ENCODE measurements at places on chromosomes 2 and 18. TPM values are rescaled to one million over a fixed set of nuclear protein-coding genes. Genes with fewer than 3 reads are reported as not detected.

DNA sequence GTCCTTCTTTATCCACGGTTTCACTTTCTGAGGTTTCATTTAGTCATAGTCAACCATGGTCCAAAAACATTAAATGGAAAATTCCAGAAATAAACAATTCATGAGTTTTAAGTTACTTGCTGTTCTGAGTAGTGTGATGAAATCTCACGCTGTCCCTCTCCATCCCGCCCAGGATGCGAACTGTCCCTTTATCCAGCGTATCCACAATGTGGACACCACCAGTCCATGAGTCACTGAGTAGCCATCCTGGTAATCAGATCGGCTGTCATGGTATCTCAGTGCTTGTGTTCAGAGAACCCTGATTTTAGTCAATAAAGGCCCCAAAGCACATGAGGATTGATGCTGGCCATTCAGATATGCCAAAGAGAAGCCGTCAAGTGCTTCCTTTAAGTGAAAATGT lies 3.7 kb downstream of the SP140L start:
- no peak for DNase-seq

- peak; percentile 92 for DNase-seq
Observed at GRCh38 chr2:858646-859045, 92.0 kb upstream of the SNTG2 start.

DNA sequence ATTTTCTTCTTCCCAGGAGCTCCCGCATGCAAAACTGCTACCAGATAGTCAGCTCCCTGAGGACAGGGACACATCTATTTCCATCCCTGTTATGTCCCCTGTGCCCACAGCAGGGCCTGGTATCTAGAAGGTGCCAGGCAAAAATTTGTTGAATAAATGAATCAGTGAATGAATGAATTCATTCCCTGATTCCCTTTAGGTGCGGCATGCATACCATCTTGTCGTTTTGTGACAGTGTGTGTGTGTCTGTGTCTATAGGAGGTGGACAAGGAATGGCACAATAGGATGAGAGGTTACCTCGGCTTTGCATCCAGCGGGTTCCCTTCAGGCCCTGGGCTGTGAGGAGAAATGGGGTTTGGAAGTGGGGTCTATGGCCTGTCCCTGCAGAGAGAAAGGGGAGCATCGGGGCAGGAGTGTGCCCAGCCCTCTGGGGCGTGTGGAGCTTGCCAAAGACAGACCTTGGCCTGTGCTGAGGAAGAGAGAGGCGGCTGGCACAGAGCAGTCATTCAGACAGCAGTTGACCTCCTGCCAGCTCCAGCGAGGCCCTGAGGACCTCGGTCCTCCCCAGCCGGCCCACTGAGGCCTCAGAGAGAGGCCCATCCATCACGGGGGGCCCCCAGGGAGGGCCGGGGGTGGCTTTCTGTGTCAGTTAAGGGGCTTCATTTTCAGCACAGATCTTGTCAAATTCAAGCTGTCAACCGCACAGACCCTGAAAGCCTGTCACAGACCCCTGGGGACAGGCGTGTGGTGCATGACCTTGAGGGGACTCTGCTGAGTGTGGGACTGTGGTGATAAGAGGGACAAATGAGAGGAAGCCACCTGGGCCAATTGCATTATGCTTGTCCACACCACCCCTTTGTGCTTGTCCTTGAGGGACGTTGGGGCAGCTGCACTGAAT lies 125.9 kb upstream of the CXCR4 start:
- no peak for DNase-seq

Gene TMEM131
- 35.4 TPM for total RNA-seq

GRCh38 chr2:142290931-142291330 lies 160.1 kb upstream of the LRP1B start:
- no peak for DNase-seq

DNA sequence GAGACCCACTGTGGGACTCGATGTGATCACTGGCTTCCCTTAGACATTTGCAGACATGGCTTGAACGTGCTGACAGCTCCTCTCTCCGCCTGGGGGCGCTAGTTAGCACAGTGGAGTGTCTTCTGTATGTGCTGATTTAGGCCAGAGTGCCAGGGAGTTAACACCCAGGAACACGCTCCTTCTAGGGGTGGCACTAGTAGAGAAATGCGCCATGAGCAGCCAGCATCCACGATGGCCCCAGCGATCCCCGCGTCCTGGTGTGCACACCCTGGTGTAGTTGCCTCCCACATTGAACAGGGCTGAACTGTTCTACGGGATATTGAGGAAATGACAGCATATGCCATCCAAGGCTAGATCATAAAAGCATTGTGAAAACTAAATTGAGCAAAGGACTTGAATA lies 11.4 kb upstream of the NMUR1 start:
- no peak for DNase-seq

Gene DNAJC5G
- 1.5 TPM for total RNA-seq
